ENCODE measurements at places on chromosomes 13 and 19.

DNA sequence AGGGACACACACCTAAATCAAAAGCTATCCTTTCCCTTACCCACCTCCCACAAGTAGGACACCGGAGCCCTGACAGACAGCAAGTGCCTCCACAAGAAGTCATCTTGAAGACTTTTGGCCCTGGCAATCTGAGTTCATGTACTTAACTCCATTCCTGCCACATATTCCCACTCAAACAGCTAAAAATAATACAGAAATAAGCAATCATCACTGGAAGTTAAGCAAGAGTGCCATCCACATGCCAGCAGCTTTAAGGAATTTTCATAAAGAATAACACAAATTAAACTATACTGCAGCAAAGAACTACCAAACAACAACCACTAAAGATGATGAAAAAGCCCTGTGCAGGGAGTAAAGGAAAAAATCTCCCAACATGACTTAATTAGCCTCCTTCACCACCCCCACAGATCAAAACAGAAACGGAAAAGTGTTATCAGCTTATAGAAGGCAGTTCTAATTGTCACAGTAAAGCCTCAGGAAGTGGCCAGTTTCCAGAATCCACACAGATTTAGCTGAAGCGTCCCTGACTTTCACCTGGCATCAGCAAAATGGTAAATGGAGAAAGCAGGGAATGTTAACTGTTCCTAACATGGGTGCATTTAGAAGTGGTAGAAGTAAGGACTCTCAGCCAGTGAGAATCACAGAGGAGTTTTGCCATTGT lies 343.9 kb downstream of the TBC1D4 start:
- no peak for DNase-seq

DNA sequence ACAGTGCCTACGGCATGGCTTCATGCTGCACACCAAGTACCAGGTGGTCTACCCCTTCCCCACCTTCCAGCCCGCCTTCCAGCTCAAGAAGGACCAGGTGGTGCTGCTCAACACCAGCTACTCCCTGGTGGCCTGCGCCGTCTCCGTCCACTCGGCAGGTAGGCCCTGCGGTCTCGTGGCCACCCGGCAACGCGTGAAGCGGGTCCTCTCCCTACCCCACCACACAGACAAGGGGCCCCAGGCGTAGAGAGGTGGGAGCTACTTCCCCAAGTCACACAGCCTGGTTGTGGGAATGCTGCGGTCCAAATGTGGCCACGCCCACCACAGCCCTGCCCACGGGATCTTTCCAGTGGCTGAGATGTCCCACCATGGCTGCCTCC lies 4.0 kb downstream of the DCAF15 start:
- DNase-seq = no peak

GRCh38 chr19:29376855-29377354 lies 148.9 kb upstream of the VSTM2B start:
- DNase-seq = no peak

GRCh38 chr13:45341799-45342500 lies 967 bp upstream of the TPT1 start:
- DNase-seq = no peak

GRCh38 chr19:45455707-45456499 lies 11.9 kb upstream of the FOSB start:
- DNase-seq = no peak

DNA sequence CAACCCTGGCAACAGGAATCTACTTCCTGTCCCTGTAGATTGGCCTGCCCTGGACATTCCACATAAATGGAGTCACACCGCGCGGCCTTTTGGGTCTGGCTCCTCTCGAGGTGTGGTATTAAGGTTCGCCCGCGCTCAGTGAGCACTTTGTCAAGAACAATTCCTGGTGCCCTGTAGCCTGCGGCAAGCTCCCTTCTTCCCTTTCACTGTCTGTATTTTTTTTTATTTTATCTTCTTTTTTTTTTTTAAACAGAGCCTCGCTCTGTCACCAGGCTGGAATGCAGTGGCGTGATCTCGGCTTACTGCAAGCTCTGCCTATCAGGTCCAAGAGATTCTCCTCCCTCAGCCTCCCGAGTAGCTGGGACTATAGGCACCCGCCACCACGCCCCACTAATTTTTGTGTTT lies 28.3 kb downstream of the PEX11G start:
- no peak for DNase-seq

GRCh38 chr13:108220041-108220440 lies 1.8 kb downstream of the ABHD13 start:
- DNase-seq = no peak

DNA sequence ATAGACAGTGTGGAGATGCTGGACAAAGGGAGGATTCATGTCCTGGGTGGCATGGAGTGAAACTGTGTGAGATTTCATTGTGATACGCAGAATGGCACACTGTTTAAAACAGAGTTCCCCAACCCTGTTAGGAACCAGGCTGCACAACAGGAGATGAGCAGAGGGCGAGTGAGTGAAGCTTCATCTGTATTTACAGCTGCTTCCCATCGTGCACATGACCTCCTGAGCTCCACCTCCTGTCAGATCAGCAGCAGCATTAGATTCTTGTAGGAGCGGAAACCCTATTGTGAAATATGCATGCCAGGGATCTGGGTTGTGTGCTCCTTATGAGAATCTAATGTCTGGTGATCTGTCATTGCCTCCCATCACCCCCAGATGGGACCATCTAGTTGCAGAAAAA lies 72.5 kb downstream of the RAP2A start:
- DNase-seq = no peak

DNA sequence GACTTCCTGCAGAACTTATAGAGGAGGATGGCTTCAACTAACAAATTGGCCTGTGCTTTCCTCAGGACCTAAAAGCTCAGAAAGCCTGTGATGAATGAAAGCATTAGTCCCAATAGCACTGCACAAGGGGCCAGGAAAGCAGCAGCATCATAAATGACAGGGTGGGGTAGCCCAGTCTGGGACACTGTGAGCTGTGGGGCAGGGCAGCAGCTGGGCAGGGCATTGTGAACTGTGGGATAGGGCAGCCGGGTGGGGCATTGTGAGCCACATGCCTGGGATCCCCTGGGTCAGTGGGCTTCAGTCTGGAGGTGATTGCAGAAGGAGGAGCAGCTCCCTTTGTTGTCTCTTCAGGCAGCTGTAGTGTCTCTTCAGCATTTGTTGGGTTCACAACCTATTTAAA lies 1276.8 kb downstream of the UQCRFS1 start:
- DNase-seq = no peak

- no peak for DNase-seq
Measured at GRCh38 chr19:16337809-16338469, 13.3 kb downstream of the KLF2 start.

GRCh38 chr13:42153199-42154113 lies 105.0 kb downstream of the DGKH start:
- no peak for DNase-seq

GRCh38 chr19:37986048-37986750 lies 79.2 kb downstream of the SIPA1L3 start:
- no peak for DNase-seq

DNA sequence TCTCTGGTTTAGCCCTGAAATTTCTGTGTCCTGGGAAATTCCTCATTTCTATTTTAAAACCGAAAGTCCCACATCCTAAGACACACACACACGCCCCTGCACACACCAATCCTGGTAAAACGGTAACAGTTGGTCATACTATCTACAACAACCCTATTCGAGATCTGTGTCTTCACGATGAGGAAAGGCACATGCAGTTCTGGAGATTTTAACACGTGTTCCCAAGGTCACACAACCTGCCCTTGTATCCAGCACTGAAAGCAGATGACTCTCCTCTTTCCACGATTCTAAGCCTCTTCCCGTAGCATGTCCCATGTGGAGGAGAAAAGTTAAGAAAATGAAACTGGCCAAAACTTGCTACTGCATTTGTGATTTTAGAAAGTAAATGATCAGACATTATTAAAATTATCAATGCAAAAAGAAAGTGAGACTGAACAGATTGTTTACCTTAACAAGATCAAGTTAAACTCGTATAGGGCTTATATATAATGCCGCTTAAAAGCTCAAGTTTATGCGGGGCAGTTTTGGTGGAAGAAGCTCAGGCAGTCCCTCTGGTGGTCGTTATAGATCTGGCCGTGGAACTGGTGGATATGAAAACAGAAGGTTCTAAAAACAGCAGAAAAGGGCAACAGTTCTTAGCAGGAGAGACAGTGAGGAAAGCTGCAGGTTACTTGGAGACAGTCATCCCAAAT lies 32.7 kb downstream of the VSTM1 start:
- no peak for DNase-seq

DNA sequence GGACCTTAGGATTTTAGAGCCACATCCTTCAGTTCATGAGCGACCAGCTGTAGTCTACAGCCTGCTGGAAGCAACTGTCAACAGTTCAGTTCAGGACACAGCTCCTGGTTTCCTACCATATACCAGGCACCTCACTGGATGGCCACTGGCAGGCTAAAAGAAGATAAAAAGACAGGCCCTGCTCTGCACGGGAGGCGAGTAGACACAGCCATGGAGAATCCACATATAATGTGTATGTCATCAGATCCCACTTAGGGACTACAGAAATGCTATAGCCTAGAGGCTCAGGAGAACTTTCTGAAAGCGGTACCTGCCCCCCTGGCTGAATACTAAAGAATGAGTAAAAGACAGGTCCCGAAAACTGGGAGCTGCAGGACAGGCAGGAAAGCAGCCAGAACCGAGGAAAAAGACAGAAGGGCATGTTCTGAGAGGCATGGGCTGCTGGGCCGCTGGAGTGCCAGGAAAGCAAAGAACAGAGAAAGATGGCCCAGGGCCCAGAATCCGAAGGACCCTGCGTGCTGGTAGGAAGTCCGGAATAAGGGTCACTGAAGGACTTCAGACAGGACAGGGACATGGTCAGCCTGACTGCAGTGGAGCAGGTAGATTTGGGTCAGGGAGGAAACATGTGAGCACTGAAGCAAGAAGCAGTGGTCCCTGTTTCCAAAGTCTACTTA lies 23.5 kb downstream of the DZIP1 start:
- DNase-seq = no peak

DNA sequence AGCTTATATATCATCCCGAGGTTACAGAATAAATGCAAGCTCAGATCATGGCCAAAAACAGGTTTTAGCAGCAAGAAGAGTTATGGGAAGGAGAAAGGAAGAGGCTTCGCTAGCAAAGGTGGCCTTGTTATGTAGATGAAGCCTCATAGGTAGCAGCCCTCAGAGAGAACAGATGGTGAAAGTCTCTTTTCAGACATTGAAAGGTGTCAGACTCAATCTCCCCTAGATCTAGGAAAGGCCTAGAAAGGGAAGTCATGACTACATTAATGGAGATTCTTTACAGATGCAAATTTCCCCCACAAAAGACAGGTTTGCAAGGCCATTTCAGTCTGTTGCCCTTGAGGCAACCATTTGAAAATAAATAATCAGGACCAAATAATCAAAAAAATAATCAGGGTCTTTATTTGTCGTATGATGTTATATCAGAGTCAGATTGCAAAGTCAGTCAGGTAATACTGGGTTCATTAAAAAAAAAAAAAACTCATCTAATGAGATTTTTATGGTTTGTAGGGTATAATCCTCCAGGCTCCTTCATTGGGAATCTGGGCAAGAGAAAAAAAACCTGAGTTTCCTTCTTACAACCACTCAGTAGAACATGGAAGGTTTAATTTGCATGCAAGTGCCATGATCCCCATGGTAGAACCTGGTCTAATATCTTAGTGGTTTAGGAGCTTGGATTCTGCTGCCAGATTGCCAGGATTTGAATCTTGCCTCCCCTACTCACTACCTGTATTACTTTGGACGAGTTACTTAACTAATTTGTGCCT lies 50.8 kb upstream of the HTR2A start:
- peak; percentile 90 for DNase-seq

- DNase-seq = peak; percentile 78
Measured at GRCh38 chr19:49210108-49210900, 52.7 kb downstream of the TRPM4 start.

GRCh38 chr19:50820086-50820485 lies 3.5 kb downstream of the KLK1 start:
- DNase-seq = no peak

DNA sequence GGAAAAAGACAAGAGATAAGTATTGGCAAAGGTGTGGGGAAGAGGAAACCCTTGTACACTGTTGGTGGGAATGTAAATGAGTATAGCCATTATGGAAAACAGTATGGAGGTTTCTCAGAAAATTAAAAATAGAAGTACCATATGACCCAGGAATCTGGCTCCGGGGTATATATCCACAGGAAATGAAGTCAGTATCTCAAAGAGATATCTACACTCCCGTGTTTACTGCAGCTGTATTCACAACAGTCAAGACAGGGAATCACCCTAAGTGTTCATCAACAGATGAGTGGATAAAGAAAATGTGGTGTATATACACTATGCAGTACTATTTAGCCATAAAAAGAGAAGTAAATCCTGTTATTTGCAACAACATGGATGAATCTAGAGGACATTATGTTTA lies 13.5 kb downstream of the KCTD12 start:
- no peak for DNase-seq

DNA sequence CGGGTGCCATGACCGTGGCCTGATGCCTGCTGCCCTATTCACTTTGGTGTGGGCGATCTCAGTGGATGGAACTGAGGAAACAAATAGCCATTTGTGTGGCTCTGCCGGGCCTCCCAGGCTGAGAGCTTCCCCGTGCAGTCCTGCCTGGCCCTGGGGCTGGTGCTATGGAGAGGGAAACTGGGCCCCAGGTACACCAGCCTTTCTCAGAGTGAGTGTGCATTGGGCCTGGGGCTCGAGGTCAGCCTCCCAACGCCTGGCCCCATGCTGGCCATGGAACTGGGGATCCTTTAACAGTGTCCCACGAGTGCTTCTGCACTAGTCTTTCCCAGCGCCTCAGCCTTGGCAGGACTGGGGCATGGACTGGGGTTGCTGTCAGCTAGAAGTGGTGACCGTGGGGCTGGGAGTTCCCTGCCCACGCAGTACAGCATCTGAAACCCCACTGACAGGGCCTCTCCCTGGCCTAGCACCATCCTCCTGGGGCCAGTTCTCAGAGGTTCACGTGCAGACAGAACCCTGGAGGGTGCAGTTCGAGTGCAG lies 10.5 kb downstream of the PLEKHF1 start:
- DNase-seq = no peak

GRCh38 chr13:20053891-20054290 lies 95.4 kb downstream of the ZMYM2 start:
- DNase-seq = no peak

DNA sequence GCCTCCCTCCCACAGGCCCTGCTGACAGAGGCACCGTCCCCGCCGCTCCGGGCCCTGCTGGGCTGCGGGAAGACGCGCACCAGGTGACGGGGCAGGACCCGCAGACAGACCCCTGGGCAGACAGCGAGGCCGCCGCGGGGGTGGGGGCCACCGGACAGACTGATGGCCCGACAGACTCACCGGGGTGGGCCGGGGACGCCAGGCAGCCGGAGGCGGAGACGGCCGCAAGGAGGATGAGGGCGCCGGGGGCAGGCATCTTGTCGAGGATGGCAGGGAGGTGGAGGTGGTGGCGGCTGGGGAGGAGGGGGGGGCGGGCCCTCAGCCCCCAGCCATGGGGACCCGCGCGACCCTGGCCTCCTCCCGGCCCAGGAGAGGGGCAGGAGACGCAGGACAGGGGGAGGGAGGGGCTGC lies 309 bp downstream of the LMTK3 start:
- no peak for DNase-seq

DNA sequence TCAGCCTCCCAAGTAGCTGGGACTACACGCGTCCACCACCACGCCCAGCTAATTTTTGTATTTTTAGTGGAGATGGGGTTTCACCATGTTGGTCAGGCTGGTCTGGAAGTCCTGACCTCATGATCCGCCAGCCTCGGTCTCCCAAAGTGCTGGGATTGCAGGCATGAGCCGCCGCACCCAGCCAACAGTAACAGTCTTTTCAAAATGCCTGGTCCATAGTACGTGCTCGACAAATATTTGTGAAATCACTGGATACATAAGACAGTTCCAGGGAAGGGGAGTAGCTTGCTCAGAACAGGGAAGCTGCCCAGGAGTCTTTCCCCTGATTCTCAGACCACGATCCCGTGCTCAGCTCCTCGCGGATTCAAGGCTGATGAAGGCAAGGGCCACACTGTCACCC lies 30.5 kb downstream of the CACNG6 start:
- no peak for DNase-seq
